ENCODE measurements at places on chromosomes 7 and 10. TPM values are rescaled to one million over a fixed set of nuclear protein-coding genes. Genes with fewer than 3 reads are reported as not detected.

Gene SPDYE8
- not detected for total RNA-seq

Gene FAM24B
- total RNA-seq: 0.47 TPM

Gene RNF32
- not detected for total RNA-seq

Gene EBF3
- 7.1 TPM for total RNA-seq

Gene MSMB
- total RNA-seq: not detected

Gene SLC13A1
- not detected for total RNA-seq

Gene ETV1
- total RNA-seq: 29.8 TPM

Gene AGAP6
- 4.5 TPM for total RNA-seq

Gene TRIL
- 2.4 TPM for total RNA-seq

Gene TMEM139
- 20.3 TPM for total RNA-seq

Gene LEP
- total RNA-seq: 0.42 TPM

Gene CCAR1
- 21.5 TPM for total RNA-seq

Gene ATG9B
- not detected for total RNA-seq

Gene POM121C
- 22.3 TPM for total RNA-seq

Gene PPP1R3A
- 127 TPM for total RNA-seq

Gene GIMAP5
- total RNA-seq: 9.8 TPM

Gene RBP4
- total RNA-seq: 4.2 TPM

Gene IDI2
- total RNA-seq: not detected

Gene MAD1L1
- 19.1 TPM for total RNA-seq

Gene LRRC72
- not detected for total RNA-seq

Gene ADRB1
- 77.8 TPM for total RNA-seq

Gene SYCE1
- total RNA-seq: 0.47 TPM

Measured in left ventricle myocardium superior (tissue), 1 donor.